ENCODE measurements at places on chromosomes 11 and 22.

- no peak for DNase-seq
Observed at GRCh38 chr11:81920205-81920604, 813.5 kb downstream of the FAM181B start.

DNA sequence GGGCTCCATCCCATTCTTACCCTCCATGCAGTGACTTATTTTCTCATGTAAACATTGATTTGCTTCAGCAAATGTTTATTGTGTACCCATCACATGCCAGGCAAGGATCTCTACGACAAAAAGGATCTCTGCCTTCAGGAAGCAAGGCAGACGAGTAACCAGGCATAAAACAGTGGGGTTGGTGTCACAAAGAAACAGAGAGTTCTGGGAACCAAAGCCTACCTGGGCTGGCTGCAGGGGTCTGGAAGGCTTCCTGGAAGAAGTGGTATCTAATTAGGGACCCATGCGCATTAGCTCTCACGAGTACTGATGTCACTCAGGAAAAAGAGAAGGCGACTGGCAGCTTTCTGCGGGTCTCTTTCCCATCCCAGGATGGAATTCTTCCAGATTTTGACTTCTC is 44.5 kb downstream of the KIAA1671 start:
- DNase-seq: no peak

DNA sequence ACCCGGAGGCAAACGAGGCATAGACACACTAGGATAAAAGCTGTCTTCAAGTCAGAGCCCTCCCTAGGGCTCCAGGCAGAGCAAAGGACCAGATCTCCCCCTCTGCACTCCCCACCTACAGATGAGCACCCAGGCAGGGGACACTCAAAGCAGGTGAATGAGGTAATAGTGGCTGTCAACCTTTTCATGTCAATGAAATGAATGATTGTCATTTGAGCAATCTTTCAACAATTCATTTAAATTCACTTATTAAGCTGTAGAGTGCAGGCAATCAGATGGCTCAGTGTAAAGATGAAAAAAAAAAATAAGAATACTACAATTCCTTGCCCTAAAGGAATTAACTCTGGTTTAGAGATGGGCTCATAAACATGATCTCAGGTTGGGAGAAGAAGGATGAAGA is 427.8 kb upstream of the ISX start:
- no peak for DNase-seq

DNA sequence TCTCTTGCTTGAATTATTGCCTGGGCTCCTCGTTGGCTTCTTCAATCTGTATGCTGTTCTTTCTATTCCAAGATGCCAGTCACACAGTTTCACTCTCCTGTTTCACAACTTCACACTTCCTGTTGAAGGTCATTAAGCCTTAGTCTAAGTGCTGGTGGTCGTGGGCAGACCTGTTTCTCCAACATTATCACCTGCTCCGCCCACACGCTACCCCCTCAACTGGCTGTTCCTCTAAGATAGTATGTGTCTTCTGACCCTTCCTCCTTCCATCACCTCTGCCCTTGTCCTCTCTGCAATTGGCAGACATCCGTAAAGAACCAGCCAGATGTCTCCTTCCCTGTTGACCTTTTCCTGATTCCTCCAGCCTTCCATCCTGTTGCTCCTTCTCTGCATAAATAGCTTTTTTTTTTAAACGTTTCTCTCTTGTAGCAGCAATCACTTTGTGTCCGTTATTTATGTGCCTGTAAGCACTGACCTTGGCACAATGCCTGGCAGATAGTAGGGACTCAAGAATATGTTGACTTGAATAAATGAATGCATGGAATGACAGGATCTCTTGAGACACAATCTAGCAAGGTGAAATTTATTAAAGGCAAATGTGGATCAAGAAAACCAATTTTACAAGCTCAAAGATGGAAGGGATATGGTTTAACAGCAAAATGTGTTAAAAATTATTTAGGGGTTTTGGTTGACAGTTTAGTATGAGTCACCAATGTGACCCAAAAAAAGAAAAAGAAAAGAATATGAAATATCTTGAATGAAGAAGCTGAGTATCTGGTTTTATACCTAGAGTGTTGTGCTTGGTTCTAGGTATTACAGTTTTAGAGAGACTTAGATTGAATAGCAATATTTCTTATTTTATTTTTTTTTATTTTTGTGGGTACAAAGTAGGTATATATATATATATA is 12.6 kb downstream of the DIXDC1 start:
- no peak for DNase-seq

DNA sequence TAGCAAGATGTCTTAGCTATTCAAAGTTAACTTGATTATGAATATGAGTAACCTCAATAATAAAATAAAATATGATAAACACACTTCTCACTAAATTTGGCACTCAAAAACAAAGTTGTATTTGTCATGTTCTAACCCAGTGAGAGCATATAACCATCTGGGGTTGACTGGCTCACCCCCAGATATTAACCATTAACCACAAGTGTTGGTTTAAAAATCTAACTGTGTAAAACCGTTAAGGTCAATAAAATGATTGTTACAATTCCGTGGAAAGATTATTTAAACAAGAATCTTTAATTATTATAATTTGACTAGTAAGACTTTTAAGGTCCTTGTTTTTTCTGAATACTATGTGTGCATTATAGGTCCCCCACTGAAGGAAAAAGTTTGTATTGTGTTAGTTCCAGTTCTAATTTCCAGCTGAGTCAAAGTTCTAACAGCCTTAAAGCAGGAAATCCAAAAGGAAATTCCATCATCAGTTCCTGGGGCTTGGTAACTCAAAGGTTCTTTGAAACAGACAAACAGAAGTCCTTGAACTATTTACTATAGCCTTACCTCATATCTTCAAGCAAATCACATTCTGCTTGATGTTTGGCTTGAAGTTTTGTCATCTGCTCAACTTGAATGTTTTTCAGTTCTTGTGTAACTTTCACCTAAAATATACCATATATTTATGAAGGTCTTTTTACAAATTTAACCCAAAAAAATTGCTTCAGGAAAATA is 2.5 kb downstream of the FCHSD2 start:
- DNase-seq: no peak

DNA sequence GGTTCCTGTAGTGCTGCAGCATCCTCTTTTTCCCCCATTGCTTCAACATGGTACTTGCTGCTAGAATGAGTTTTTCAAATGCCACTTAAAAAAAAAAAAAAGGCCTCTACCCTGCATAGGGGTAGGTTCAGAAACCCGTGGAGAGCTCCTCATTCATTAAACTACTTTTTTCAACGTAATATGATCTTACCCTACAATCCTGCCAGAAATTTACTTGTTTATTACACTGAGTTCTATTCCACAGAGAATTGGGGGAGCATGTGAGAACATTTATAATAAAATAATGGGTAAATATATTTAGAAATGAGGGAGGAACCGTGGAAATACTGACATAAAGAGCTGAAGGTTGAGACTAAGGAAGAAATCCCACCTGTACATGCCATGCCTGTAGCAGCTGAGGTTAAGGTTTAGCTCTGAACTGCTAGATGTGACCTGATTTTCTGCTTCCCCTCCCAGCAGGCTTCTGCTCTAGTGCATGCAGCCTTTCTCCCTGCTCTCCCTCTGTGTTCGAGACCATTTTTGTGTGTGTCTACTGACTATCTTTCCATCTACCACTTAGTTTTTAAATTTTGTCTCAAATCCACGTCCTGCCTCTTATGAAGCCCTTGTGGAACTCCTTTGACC is 225.7 kb downstream of the DDX10 start:
- DNase-seq: no peak

DNA sequence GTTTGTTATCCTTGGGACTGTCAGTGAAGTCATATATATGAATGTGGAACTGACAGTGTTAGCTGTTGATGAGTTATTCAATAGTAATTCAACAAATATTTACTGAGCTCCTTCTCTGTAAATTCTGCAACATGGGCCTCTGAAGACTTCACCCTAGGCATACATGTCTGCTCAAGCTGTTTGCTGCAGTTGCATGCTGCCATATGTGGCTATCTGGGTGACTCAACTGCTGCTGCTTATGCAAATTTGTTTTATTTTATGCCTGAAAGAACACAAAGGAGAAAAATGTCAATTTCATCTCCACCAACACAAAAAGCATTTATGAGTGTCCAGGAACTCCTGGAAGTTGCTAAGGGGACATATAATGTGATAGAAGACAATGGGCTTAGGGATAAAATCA is 417.6 kb downstream of the AASDHPPT start:
- DNase-seq: no peak

- no peak for DNase-seq
Observed at GRCh38 chr11:110072930-110073329, 20.3 kb upstream of the ZC3H12C start.

GRCh38 chr11:31814176-31814868 is 3.2 kb upstream of the PAX6 start:
- DNase-seq: no peak

DNA sequence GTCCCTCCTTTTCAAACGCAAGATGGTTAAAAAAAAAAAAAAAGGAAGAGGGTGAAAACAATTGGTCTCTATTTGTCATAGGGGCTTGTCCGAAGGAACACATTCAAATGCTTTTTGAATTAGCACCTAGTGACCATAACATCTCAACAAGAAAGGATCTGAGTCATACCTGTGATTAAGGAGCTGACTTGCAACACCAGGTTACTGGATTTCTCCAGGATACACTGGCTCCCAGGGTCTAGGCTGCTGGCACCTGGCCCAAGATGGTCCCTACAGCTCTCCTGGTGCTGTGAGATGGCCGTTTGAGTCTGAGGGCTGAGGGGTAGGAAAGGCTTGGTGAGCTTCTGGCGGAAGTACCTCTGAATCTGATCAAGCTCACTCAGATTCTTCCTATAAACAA is 28.4 kb upstream of the UCP3 start:
- no peak for DNase-seq

- no peak for DNase-seq
Observed at GRCh38 chr11:67983951-67984350, 19.9 kb downstream of the UNC93B1 start.

DNA sequence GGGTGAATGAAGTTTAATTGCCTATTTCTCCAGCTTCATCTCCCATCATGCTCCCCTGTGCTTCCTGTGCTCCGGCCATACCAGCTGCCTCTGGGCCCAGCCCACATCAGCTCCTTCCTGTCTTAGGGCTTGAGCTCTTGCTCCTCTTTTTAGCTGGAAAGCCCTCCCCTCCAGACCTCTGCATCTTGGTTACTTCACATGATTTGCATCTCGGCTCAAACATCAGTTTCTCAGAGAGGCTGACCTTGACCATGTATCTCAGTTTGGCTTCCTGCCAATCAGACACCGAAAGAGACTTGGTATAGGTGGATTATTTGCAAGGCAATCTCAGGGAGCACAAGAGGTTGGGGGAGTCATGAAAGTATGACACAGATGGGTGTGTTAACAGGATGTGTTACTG is 73.2 kb upstream of the TIMP3 start:
- DNase-seq: no peak

- no peak for DNase-seq
Observed at GRCh38 chr11:11316651-11317230, 36.3 kb downstream of the CSNK2A3 start.

DNA sequence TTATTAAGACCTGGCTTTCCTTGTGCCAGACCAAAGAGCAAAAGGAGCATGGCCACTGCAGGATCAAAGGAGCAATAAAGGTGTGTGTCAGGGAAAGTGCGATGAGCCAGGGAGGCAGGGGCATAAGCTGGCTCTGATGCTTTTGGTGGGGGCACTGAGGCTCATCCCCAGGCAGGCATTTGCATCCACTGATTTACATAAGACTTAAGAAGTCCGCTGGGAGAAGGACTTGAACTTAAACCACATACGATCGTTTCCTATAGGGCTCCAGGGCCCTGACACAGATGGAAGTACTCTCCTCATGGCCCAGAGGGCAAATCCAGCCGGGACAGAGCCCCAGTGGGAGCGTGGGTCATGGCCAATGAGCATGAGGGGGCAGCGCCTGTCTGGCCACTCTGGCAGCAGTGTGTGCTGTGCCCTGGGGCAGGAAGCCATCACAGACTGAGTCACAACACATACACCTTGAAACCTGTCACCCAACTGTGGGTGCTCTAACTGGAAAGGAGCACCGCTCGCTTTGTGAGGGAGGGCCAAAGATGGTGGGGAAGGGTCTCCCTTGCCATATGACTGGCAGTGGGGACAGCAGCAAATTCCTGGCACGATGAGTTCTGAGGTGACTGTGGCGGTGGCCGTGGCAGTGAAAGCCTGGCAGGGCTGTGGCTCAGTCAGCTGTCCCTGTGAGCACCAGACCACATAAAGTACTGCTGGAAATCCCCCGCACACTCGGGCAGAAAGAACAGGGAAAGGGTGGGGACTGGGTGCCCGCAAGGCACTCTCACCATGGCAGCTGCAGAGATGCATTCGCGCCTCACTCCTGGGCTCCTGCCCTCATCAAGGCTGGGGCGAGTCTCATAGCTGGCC is 79.4 kb upstream of the LMO1 start:
- no peak for DNase-seq

DNA sequence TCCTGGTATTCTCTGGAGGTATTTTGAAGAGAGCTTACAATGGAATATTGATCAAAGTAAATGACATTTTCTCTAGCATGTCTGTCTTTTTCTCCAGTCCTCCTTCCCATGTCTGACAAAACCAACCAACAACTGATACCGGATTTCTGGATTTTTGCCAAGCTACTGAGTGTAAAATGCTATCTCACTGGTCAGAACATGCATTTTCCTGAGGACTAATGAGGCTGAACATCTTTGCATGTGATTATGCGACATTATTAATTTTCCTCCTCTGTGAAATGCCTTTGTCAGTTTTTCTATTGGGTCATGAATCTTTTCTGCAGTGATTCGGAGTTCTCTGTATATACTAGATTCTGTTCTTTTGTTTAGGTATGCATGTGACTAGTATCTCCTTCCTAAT is 51.4 kb downstream of the CDON start:
- no peak for DNase-seq

- peak; percentile 19 for DNase-seq
Observed at GRCh38 chr11:68584097-68584496, 100.2 kb upstream of the GAL start.

- no peak for DNase-seq
Observed at GRCh38 chr22:20865331-20865730, 6.5 kb downstream of the SNAP29 start.

DNA sequence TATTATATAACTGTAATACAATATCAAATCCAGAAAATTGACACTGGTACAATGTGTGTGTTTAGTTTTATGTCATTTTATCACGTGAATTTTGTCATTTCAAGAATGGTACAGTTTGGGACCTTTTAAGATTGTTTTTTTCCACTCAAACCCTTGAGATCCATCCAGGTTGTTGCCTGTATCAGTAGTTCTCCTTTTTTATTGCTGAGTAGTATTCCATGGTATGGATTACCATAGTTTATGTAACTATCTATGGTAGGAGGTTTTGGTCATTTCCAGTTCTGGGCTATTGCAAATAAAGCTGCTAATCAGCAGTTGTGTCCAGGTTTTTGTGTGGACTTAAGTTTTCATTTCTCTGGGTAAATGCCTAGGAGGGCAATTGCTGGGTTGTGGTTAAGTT is 25.1 kb downstream of the EED start:
- DNase-seq: no peak

- DNase-seq: no peak
Observed at GRCh38 chr22:21444701-21445436, 22.3 kb upstream of the TMEM191C start.

DNA sequence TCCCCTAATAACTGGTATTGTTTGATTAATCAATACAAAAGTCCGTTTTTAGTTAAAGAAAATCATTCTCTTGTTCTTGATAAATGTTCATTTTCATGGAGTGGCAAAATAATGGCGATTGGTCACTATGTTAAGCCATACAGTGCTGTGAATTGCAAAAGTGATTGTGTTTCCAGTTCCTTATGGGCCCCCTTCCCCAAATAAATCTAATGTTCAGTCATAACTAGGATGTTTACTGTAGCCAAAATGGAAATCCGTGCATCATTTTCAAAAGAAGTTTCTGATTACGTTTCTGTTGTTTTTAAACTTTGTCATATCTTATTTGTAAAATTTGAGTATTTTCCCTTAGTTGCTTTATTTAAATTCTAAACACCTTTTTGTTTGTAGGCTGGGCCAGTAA is 845 bp downstream of the RBM7 start:
- no peak for DNase-seq
